ENCODE measurements at places on chromosomes 7 and 10. TPM values are rescaled to one million over a fixed set of nuclear protein-coding genes. Genes with fewer than 3 reads are reported as not detected.
A peak's percentile ranks its signal among the peaks of the same experiment; 100 is the strongest.

RBM17 gene
- total RNA-seq = 171 TPM

- no peaks in the 10 kb centered on the region for H3K27me3 ChIP-seq
- H3K4me3 ChIP-seq = no peak overlapping the region
- no peak overlapping the region for H3K27ac ChIP-seq
- no peaks in the 10 kb centered on the region for H3K4me1 ChIP-seq
- peaks cover 4% of the 10 kb centered on the region for H3K36me3 ChIP-seq
These were observed 108.9 kb upstream of the LYZL2 start for GRCh38 chr10:30738416-30738815.

SPDYE6 gene
- not detected for total RNA-seq

DNA sequence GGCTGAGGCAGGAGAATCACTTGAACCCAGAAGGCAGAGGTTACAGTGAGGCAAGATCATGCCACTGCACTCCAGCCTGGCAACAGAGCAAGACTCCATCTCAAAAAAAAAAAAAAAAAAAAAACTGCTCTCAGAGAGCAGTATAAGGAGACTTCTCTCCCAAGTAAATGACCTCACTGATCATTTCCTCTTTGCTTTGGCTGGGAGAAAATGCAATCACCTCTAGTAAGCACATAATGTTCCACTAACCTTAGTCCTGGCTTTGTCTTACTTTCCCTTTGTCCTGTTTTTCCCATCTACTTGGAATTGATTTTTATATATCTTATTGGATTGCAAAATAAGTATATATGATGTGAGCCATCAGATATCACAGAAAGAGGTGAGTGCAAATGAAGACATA is 2.5 kb downstream of the SLC25A13 start:
- H3K4me3 ChIP-seq = no peak overlapping the region
- H3K4me1 ChIP-seq = peaks cover 8% of the 10 kb centered on the region
- no peaks in the 10 kb centered on the region for H3K36me3 ChIP-seq
- H3K27ac ChIP-seq = no peak overlapping the region
- H3K27me3 ChIP-seq = peaks cover 4% of the 10 kb centered on the region

DNA sequence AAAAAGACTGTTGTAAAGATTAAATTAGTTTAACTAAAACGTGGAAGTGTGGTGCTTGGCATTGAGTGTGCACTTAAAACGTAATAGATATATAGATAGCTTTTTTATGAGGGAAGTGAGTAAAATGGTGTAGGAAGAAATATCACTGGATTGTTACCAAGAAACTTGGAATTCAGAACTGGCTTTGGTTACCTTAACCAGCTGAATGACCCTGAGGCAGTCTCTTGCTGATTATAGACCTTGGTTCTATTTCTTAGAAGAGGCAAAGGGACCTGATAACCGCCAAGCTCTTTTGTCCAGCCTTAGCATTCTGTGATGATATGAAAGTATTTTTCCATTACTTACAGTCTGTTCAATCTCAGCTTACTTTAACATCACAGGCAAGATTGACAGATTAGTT is 3.8 kb downstream of the REEP3 start:
- no peak overlapping the region for H3K4me3 ChIP-seq
- peaks cover 5% of the 10 kb centered on the region for H3K36me3 ChIP-seq
- H3K27ac ChIP-seq = no peak overlapping the region

GRCh38 chr10:46555713-46556514 is 544 bp downstream of the GPRIN2 start:
- H3K27me3 ChIP-seq = peaks cover 14% of the 10 kb centered on the region
- no peaks in the 10 kb centered on the region for H3K4me1 ChIP-seq
- peak overlapping the region; percentile 48 for H3K27ac ChIP-seq

GATAD1 gene
- 20.3 TPM for total RNA-seq

- DNase-seq = no peak
- H3K36me3 ChIP-seq = no peaks in the 10 kb centered on the region
- no peak overlapping the region for H3K27ac ChIP-seq
- H3K4me3 ChIP-seq = no peak overlapping the region
- no peaks in the 10 kb centered on the region for H3K27me3 ChIP-seq
- peaks cover 4% of the 10 kb centered on the region for H3K4me1 ChIP-seq
These were observed 61.0 kb upstream of the SMIM30 start for GRCh38 chr7:113179313-113179712.

DNA sequence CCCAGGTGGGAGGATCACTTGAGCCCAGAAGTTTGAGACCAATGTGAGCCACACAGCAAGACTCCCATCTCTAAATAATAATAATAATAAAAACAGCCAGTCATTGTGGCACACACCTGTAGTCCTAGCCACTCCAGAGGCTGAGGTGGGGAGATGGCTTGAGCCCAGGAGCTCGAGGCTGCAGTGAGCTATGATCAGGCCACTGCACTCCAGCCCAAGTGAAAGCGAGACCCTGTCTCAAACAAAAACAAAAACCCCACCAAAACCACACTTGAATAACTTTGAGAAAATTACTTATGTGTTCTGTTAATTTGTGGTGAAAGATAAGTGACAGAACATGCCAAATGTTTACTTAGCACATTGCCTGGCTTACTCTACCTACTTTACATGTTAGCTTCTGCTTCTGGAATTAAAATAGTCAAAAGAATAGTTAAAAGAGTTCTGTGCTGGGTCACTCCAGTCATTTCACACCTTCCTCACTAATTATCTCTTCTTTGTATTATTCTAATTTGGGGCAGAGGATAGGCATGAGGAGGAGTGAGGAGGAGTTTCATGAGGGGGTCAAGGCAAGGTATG is 9.8 kb downstream of the TMEM60 start:
- H3K4me1 ChIP-seq = no peaks in the 10 kb centered on the region
- no peak for DNase-seq
- peaks cover 4% of the 10 kb centered on the region for H3K27me3 ChIP-seq
- peaks cover 8% of the 10 kb centered on the region for H3K36me3 ChIP-seq
- H3K4me3 ChIP-seq = no peak overlapping the region

DNA sequence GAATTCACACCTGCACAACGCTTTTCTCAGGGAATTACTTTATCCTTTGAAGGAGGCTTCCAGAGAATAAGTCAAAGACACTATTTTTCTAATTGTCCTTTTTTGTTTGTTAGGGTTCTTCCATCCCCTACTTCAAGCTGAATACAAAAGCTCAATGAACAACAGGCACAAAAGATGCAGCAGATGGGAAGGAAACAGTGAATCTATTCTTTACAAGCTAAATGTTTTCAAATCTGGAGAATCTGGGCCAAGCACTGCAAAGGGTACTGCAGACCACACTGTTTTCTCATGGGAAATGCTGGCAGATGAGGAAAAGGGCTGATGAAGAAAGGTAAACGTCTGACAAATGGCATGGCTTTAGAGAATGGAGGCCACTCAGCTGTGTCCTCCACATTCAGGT is 18.5 kb downstream of the LIPA start:
- H3K36me3 ChIP-seq = peaks cover 5% of the 10 kb centered on the region
- no peak overlapping the region for H3K4me3 ChIP-seq
- H3K4me1 ChIP-seq = peaks cover 4% of the 10 kb centered on the region
- no peak for DNase-seq

DNA sequence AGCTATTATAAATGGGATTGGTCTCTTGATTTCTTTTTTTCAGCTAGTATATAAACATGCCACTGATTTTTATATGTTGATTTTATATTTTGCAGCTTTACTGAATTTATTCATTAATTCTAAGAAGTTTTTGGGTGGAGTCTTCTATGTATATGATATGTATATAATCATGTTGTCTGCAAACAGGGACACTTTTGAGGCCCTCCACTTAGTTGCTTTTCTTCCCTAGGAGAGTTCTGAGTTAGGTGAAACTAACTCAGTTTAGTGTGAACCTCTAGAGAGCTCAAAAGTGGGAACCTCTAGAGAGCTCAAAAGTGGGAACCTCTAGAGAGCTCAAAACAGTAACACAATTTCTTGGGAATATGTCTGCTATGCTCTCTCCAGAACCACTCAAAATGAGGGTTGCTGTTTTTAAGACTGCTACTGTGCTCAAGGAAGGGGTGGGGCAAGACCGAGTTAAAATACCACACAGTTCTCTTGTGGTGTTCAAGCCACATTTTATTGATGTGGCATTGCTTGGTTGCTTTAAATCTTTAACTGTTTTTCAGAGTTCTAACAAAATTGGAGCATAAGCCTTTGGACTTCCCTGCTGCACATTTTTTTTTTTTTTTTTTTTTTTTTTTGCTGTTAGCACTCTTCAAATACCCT is 13.2 kb downstream of the CCDC7 start:
- H3K27me3 ChIP-seq = no peaks in the 10 kb centered on the region
- no peak overlapping the region for H3K27ac ChIP-seq
- DNase-seq = no peak
- no peaks in the 10 kb centered on the region for H3K36me3 ChIP-seq
- no peaks in the 10 kb centered on the region for H3K4me1 ChIP-seq

PCLO gene
- 17.4 TPM for total RNA-seq

ASNS gene
- 281 TPM for total RNA-seq
